ENCODE measurements at places on chromosomes 12 and 14.

- DNase-seq = no peak
Observed at GRCh38 chr14:92380131-92380530, 57.2 kb downstream of the SLC24A4 start.

DNA sequence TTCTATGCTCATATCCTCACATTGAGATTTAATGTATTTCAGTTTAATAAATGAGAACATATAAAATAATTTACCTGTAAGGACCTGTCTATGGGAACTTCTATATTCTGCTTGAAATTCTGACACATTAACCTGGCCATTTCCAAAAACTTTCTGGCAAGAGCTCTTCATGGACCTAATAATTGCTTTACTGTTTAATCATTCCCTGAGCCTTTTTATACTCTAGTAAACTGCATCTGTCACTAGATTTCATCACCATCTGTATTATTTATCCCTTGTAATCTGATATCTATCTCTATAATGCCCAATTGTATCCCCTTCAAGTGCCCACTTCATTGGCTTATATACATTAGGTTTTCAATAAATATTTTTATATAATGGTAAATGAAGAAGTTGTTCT lies 327.7 kb downstream of the RAD51B start:
- no peak for DNase-seq

DNA sequence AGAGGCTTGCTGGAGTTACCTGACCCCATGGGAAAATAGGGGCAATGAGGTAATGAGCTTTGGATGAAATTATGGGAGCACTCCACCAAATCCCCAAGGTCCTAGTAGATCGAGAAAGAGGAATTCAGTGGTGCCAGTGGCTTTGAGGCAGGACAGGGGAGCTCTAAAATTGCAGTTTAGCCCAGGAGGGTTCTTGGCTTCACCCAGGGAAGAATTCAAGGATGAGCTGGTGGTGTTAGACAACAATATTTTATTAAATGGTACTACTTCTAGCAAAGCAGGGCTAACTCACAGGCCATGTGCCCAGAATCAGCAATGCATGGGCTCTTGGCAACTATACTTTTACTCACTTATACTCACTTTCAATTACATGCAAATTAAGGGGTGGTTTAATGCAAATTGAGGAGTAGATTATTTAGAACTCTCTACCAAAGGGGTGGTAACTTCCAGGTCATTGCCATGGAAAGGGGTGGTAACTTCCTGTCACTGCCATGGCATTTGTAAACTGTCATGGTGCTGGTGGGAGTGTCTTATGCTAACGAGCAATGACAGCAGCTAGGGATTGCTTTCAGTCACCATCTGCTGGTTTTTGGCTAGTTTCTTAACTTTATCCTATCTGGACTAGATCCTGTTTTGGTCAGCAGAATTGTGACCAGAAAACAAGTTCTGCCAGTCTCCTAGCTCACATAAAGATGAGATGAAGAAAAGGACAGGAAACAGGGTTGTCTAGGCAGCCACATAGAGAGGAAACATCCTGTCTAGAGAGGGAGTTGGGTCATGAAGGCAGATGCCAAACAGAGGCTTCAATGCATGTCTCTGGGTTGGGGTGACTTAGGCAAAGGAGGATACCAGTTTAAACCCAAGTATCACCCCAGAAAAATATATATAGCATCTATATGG lies 64.7 kb downstream of the ZNF641 start:
- DNase-seq = no peak

- DNase-seq = no peak
Observed at GRCh38 chr12:69616025-69616424, 5.3 kb upstream of the LRRC10 start.

- DNase-seq = no peak
Observed at GRCh38 chr14:95499354-95499750, 17.1 kb downstream of the SYNE3 start.

- no peak for DNase-seq
Observed at GRCh38 chr14:55085060-55085660, 33.7 kb downstream of the MAPK1IP1L start.

DNA sequence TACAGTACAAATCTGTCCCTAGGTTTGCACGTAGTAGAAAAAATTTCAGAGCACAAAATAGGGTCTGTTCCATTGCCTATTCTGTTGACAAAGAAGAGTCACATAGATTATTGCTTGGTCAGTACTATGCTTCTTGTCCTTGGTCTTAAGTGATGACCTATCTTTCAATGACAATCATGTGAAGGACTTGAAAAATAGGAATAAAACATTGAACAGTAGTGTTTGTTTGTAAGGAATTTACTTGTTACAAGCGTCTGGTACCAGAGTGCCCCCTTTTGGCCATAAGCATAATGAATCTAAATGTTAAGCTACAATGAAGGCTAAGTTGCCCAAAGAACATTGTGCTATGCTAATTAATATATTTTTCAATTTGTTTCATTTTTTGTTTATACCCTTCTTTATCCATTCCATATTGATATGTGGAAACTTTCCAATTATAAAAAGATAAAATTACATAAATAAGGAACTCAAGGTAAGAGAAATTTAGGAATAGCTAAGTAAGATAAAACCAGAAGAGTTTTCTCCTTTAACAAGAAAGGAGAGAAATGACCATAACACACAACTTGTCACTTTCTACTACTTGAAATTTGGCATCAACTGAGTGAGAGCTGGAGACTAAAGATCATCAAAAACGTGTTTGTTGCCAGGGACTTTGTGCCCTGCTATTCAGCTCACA lies 204.7 kb downstream of the EPS8 start:
- peak; percentile 64 for DNase-seq

DNA sequence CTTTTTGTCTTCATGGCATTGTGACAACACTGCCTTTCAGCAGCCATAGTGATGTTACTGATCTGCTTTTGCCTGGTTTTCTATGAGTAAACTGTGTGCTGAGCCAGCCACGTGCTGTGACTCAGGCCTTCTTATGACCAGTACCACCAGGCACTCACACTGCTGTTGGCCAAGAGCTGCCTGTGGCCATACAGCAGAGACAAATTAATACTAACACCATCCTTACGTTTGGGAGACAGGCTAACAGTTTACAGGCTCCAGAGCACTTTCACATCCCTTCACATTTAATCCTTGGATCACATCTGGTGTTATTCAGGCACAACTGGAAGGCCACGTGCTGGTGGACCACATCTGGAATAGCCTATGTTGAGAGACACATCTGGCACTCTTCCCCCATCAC lies 377.9 kb downstream of the CCDC91 start:
- DNase-seq = no peak

- no peak for DNase-seq
Observed at GRCh38 chr12:104109446-104110271, 28.4 kb downstream of the NFYB start.

- no peak for DNase-seq
Observed at GRCh38 chr12:124529565-124530276, 37.7 kb downstream of the NCOR2 start.

- DNase-seq = no peak
Observed at GRCh38 chr14:63203618-63204406, 431 bp upstream of the RHOJ start.

GRCh38 chr12:70962226-70962794 lies 41.8 kb upstream of the PTPRR start:
- no peak for DNase-seq

DNA sequence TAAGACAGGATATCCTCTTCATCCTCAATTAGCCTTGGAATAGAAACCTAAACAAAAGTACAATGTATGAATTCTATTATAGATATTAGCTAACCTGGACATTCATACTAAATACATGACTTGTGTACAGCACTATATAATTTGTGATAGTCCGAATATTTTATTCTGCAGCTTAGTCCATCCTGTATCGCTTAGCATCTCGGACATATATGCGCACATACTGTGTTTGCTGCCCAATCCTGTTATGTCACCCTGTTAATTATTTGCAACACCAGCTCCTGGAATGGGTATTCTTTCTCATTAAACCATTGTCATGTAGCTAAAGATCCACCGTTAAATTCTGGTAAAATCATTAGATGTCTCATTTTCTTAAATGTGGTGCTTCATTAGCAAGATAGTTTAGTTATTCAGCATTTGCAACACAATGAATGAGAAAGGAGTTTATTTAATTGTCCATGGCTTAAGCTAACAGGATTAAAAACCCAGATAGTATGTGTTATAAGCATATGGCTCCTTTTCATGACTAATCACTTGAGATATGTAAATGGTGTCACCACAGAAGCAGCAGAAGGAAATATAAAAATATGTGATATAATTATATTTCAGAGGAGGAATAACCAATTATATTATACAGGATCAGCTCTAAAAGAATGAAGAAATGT lies 156.0 kb upstream of the ARHGAP5 start:
- DNase-seq = no peak

DNA sequence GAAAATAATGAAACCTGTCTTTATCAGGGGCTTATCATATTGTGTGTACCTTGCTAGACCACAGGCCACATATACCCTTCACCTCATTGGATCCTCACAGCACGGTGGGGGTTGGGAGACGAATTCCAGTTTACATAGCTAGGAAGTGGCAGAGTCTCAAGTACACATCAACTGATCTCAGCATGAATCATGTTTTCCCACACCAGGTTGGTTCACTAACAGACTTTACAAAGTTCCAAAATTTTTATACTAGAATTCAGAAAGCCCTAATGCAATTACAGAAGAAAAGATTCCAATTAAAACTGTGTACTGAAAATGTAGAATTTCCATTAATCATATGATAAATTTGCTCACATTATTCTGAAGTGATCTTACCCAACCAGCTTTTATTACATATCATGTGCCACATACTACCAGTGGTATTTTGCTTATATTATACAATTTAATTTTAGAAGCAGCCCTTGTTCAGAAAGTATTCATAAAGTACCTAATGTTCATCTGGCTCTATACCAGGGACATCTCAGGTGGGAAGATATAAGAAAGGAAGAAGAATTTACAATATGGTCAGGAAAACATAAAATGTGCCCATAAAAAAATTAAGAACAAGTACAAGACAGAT lies 196.2 kb downstream of the ITPR2 start:
- no peak for DNase-seq
